Fibroblast of gingiva (primary cell): ENCODE measurements at places on chromosomes 16 and 17.
A peak's percentile ranks its signal among the peaks of the same experiment; 100 is the strongest.

GRCh38 chr17:31357091-31357490, 34.4 kb upstream of the RAB11FIP4 start:
- peak; percentile 62 for DNase-seq

GRCh38 chr16:1335996-1336395, 2.6 kb downstream of the BAIAP3 start:
- DNase-seq = no peak

DNA sequence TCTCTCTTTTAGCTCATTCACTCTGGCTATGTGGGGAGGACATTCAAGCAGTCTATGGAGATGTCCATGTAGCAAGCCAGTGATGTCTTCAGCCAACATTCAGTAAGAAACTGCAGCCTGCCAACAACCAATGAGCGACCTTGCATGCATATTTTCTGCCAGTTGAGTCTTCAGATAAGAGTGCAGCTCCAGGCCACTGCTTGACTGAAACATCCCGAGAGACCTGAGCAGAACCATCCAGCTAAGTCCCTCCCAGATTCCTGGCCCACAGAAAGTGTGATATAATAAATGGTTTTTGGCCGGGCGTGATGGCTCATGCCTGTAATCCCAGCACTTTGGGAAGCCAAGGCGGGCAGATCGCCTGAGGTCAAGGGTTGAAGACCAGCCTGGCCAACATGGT, 10.5 kb upstream of the C17orf58 start:
- no peak for DNase-seq

DNA sequence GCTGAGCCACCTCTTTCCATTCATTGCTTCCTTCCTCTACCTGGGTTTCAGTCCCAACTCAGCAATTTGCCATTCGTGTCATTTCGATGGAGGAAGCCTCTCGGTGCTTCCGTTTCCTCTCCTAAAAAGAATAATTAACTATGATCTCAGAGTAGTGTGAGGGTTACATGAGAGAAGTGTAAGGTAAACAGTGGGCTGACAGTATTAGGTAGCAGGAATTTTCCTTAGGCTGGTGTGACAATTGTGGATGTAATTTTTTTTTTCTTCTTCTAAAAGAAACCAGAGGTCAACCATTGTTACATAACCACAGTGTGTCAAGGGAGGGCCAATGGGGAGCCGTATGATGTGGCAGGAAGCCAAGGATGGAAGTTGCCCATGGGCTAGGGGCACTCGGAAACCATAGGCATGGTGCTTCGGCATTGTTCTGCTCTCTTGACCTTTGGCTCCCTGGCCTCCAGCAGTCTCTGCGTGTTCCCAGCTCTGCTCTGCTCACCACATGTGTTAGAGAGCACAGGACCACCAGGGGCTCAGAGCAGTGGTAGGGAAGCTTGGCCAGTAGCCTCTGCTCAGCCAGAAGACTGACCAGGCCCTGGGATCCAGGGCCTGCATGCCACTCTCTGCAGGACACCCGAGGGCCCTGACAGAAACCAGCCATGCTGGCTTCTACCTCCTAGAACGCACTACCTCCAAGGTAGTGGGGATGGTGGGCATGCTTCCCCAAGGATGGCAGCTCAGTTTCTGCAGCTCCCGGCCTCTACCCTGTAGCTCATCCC, 2.0 kb upstream of the TOP2A start:
- no peak for DNase-seq

GRCh38 chr17:31093866-31094599, 744 bp upstream of the NF1 start:
- DNase-seq = no peak

DNA sequence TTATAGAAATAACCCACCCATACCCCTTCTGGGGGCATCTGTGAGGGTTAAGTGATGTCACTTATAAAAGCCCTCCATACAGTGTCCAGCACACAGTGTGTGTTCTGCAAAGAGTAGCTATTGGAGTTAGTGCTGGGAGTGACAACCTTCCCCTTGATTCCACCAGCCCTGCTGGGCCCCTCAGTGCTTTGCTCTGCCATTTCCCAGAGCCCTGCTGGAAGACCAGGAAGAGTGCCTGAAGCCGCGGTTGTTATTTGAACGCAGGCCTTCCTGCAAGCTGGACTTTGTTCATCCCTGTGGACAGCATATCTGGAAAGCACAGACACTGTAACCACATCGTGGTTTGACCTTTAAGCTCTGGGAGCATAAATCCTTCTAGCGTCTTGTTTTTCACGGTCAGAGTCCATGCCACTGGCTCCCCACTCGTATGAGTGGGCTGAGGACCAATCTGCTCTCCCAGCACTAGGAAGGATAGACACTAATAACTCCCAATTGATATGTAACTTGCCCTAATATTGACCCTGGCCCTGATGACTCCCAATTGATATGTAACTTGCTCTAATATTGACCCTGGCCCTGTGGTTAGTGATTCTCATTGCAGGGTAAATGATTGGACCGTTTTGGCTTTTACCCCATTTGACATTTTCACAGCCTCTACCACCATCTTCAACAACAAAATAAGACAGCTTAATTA, 297.1 kb upstream of the MAF start:
- no peak for DNase-seq
